Left renal pelvis (tissue), 4 donors: ENCODE measurements at places on chromosomes 7 and 10.
A peak's percentile ranks its signal among the peaks of the same experiment; 100 is the strongest.

DNA sequence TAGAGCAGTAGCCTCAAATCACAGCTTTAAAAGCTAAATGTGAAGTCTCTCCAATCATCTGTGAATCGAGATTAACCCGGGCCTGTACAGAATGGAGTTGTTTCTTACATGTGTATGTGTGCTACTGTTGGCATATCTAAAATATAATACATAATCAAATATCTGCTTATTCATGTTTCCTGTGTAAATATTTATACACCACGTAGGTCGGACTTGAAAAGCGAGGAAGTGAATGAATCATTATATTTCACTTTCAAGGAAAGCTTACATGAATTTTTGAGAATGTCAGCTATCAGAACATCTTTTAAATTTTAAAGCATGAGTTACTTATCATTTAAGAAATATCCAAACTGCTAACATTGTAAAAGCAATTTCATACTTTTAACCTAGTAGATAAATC, 233.3 kb downstream of the SLC25A13 start:
- DNase-seq: no peak

DNA sequence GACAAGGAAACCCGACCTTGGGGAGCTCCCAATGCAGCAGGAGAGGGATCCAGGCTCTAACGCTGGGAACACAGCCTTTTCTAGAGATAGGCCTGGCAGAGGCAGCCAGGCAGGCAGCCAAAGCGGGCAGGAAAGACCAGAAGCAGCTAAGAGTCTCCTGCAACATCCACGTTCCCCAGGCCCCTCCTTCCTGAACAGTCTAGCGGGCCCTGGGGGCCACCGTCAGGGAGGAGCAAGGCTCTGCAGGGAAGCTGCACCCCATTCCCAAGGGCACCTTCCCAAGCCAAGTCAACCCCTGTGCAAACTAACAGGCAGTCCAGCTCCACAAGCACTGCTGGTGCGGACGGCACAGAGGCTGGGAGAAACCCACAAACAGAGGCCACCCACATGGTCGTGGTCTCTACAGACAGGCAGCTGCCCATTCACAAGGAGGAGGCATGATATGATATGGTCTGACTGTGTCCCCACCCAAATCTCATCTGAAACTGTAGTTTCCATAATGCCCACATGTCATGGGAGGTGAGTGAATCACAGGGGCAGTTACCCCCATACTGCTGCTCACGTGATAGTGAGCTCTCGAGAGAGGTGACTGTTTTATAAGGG, 115.7 kb downstream of the MAD1L1 start:
- DNase-seq: no peak

DNA sequence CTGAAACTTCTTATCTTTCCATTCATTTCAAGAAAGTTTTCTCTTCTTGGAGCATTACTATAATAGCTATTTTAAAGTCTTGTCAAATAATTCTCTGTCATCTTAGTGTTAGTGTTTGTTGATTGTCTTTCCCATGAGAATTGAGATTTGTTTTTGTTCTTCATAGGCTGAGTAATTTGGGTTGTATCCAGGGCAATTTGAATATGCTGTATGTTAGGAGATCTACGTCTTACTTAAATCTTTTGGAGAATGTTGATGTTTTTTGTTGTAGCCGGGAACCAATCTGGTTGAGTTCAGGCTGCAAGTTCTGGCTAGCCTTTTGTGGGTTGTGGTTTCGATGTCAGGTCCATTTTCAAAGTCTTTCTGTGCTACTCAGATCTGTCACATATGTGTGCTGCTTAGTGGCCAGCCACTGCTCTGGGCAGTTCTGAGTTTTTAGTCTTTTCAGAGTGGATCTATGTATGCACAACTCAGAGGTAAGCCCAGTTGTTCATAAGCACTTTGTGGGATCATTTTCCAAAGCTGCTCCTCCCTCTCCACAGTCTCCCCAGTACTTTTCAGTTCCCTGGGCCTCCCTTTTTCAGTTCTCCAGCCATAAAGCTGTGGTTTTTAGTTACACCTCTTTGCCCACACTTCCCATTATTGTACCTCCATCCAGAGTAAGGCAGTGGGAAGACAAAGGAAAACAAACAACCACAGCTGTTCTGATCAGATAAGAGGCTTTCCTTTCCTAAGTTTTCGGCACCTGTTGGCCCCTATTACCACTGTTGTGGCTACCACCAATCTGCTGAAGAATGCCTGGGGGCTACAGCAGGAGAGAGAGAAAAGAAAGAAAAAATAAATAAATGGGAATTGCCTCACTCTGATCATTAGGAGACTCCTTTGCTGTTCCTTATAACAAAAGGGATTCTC, 4.7 kb upstream of the CCNJ start:
- no peak for DNase-seq

- no peak for DNase-seq
Observed at GRCh38 chr10:30018496-30018895, 40.9 kb downstream of the JCAD start.

- DNase-seq: no peak
Observed at GRCh38 chr10:8056871-8057331, 2.4 kb downstream of the GATA3 start.

GRCh38 chr10:36634916-36635315, 490.5 kb upstream of the ANKRD30A start:
- no peak for DNase-seq

DNA sequence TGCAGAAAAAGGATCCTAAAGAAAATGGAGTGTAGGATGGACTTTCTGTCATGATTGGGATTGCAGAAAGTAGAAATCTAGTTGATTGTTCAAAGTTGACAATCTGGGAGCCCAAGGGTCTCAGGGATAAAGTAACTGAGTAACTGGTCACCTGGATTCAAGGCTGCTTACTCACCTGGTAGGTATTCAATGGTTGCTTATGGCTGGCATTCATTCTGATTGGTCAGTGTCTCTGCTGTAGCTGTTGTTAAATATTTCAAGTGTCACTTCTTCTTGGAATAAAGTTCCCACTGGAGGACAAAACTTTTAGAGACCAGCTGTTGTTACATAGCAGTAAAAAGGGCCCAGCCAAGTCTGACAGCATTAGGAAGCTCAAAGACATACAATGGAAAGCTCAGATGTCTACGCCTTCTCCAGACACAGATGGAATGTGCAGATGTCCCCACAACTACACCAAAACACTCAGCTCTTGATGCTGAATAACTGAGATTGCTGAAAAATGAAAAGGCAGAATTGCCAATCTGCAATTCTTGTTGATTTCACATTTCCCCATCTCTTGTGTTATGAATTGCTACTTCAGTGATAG, 106.9 kb downstream of the ZNF467 start:
- no peak for DNase-seq

- DNase-seq: no peak
Observed at GRCh38 chr10:103679096-103679790, 176.1 kb downstream of the SH3PXD2A start.

- DNase-seq: no peak
Observed at GRCh38 chr10:55668326-55668922, 692.6 kb downstream of the ZWINT start.

GRCh38 chr10:114311023-114311422, 72.0 kb downstream of the VWA2 start:
- DNase-seq: no peak

GRCh38 chr10:44963772-44964633, 4.4 kb downstream of the RASSF4 start:
- no peak for DNase-seq

GRCh38 chr7:13563257-13563656, 426.2 kb downstream of the ETV1 start:
- DNase-seq: no peak

DNA sequence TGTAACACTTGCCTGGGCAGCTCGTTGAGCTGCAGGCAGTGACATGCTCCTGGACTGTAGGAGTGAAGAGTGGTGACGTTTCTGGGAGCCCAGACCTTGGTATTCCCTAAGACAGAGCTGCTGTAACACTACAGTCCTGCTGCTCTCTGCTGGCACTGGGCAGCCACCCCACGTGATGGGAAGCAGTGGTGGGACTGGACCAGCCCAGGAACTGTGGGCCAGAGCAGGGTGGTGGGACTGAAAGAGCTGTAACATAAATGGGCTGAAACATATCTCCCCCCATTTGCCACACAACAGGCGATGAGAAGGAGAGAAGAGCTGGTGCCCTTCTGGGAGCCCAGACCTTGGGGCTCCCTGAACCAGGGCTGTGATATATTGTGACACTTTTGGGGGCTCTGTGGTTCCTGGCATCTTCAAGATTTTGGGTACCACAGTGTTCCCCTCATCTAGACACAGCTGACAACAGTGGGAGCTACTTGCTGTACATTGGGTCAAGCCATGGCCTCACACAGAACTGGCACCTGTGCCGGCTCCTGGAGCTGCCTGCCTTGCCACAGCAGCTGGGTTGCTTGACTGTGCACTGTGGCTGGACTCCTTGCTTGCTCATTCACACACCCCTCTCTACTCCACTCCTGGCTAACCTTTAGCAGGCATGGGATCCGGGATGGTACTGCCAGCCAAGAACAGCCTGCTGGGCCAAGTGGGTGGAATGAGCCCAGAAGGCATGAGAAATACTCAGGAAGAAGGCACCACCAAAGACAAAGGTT, 161.3 kb upstream of the PCDH15 start:
- DNase-seq: no peak

GRCh38 chr7:16670021-16670420, 24.0 kb downstream of the BZW2 start:
- no peak for DNase-seq

DNA sequence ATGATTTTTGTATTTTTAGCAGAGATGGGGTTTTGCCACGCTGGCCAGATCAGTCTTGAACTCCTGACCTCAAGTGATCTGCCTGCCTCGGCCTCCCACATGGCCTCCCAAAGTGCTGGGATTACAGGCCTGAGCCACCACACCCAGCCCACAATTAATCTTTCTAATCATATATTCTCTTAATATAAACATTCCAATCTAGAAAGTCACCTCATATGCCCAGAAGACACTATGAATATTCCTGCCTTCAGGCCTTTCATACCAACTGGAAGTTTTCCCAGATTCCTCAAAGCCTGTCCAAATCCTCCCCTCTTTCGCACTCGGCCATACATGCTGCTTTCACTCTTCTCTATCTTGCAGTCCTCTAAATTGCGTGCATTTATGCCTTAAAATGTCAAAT, 32.6 kb downstream of the PDZD8 start:
- DNase-seq: no peak

DNA sequence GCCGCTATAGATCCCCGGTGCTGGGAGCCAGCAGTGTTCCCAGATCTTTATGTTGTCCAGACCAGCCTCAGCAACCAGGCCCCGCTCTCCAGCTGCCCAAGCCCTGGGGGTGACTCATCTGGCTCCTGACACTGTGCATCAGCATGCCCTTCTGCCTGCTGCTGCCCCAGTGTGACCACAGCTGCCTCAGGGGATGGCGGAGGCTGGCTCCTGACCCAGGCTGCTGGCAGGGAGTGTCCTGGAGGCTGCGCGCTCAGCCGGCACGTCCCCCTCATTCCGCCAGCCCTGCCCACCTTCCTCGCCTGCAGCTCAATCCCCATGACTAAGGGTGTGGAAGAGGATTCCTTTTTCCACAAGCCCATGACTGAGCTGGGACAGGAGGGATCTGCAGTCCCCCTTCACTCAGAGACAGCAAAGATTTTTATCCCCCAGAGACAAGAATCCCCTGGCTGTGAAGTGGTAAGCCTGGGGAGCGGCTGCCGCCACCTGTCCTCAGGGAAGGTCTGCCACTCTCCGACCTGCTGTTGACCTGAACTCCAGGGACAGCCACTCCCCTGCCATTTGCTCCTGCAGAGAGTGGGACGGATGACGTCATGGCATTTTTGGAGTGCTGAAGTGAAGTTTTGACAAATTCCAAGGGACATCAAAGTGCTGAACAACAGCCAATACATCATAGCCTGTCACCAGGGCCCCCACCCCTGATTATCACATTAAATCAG, 182.8 kb upstream of the BMPER start:
- DNase-seq: no peak

DNA sequence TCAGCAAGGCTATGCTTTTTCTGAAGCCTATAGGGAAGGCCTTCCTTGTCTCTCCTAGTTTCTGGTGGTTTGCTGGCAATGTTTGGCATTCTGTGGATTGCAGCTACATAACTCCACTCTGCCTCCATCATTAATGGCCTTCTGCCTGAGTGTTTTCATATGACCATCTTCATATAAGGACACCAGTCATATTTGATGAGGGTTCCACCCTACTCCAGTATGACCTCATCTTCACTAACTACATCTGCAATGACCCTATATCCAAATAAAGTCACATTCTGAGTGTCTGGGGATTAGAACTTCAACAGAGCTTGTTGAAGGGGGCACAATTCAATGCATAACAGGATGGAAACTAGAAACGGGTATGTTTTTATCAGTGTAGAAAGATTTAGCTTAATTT, 22.1 kb downstream of the CAV1 start:
- no peak for DNase-seq

- no peak for DNase-seq
Observed at GRCh38 chr7:55441774-55442522, 76.8 kb downstream of the LANCL2 start.

- no peak for DNase-seq
Observed at GRCh38 chr7:103691291-103691690, 245.3 kb upstream of the SLC26A5 start.

GRCh38 chr7:124724507-124725192, 40.9 kb downstream of the GPR37 start:
- DNase-seq: no peak

DNA sequence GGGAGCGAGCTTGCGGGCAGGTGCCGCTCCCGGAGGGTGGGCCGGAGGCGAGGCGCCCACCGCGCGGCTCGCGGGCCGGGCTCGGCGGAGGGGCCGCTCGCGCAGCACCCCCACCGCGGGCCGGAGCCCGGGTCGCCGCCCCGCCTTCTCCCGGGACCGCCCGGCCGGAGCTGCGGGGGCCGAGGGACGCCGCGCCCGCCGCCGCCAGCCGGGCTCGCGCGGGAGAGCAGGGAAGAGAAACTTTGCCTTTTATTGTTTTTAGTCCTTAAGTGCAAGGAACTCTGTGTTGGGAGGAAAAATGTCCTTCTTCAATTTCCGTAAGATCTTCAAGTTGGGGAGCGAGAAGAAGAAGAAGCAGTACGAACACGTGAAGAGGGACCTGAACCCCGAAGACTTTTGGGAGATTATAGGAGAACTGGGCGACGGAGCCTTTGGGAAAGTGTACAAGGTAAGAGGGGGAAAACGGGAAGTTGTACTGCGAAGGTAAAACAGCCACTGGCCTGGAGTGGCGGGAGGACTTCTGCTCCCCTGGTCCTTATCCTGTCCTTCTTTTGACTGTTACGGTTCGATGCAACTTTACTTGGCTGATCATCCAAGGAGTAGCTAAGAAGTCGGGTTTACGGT, 620 bp downstream of the SLK start:
- peak; percentile 22 for DNase-seq

DNA sequence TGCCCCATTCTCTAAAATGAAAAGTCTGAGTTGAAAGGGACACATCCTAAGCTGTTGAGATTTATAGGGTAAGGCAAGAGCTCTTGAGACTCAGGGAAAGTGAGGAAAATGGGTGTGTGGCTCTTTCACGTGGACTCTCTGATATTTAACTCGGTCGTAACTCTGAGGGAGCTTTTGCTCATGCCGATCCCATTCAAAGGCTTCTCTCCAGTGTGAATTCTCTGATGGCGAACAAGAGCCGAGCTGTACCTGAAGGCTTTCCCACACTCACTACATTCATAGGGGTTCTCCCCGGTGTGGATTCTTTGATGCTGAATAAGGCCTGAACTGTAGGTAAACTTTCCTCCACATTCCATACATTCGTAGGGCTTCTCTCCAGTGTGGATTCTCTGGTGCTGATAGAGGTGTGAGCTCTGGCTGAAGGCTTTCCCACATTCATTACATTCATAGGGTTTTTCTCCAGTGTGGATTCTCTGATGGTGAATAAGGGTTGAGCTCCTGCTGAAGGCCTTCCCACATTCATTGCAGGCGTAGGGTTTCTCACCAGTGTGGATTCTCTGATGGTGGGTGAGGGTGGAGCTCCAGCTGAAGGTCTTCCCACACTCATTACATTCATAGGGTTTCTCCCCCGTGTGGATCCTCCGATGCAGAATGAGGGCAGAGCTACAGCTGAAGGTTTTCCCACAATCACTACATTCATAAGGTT, 10.4 kb downstream of the ZNF3 start:
- DNase-seq: no peak
